ENCODE measurements at places on chromosomes 12 and 14. TPM values are rescaled to one million over a fixed set of nuclear protein-coding genes. Genes with fewer than 3 reads are reported as not detected.

The GCN1 gene
- 39.4 TPM for total RNA-seq

The CLEC7A gene
- not detected for total RNA-seq

The KCNK10 gene
- total RNA-seq, result not detected

The SLC16A7 gene
- total RNA-seq, result 6.8 TPM

The PITPNM2 gene
- total RNA-seq, result 2.6 TPM

The C12orf50 gene
- not detected for total RNA-seq

The DDX54 gene
- 17.2 TPM for total RNA-seq

The DAO gene
- total RNA-seq, result not detected

The TAS2R8 gene
- total RNA-seq, result 0.20 TPM
